ENCODE measurements at places on chromosomes 1 and 21.

- DNase-seq, result no peak
Observed at GRCh38 chr1:56461158-56462127, 117.9 kb downstream of the PLPP3 start.

DNA sequence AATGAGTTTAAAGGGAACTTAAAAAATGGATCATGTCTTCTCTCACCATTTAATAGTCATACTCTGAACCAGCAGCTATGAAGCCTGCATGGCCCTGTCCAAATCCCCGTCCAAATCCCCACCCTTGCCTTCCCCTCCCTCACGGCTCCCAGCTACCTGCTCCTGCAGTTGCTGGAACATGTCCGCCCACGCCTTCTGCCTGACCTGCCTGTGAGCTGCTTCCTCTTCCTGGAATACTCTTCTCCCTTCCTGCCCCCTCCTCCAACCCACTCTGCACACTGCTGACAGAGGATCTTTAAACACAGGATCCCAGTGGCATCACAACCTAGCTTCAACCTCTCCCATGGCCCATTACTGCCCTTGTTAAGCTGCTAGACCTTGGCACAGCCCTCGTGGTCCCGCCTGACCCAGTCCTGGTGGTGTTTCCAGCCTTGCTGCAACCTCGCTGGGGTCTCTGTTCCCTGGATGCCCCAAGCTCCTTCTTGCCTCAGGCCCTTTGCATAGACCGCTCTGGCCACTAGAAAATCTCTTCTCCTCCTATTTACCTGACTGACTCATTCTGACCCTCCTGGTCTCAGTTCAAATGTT lies 118.3 kb downstream of the PTPRU start:
- no peak for DNase-seq

- DNase-seq, result no peak
Observed at GRCh38 chr1:1926886-1927660, 8.0 kb upstream of the TMEM52 start.

DNA sequence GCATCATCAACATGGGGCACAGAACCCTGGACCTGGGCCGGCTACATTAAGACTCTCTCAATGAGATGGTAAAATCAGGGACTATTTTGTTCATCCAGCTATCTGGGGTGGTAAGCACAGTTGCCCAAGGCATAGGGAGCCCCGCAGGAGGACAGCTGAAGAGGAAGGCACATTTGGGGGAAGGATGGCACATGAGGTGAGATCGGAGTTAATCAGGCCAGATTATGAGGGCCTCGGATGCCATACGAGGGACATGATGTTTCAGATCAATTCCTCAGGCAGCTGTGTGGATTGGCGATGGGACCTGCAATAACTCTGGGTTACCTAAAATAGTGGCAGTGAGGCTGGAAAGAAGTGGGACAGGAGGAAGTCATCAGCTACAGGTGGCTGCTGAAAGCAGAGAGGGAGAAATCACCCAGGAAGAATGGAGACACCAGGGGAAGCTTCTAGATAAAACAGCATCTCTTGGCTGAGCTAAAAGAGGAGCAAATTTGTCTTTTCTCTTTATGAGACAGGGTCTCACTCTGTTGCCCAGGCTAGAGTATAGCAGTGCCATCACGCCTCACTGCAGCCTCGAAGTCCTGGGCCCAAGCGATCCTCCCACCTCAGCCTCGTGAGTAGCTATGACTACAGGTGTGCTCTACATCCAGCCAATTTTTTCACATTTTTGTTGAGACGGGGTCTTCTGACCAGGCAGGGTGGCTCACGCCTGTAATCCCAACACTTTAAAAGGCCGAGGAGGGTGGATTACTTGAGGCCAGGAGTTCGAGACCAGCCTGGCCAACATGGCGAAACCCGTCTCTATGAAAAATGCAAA lies 21.1 kb downstream of the TOMM20 start:
- DNase-seq, result no peak

GRCh38 chr1:23727362-23727811 lies 15.9 kb upstream of the ELOA start:
- no peak for DNase-seq

- no peak for DNase-seq
Observed at GRCh38 chr1:4303303-4303702, 351.1 kb upstream of the AJAP1 start.

DNA sequence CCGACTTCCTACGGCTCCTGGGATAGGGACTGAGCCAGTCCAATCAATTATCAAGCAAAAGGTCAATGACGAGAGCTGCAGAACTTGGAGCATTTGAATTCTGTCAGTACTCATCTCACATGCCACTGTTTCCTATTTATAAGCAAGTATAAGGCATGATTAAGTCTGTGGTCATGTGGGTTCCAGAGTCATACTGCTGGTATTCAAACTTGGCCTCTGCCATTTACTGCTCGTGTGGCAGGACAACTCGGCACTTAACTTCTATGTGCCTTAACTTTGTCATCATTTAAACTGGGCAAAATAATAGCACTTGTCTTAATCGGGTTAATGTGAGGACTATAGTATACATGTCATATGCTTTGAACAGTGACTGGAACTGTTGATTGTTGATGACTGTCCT lies 44.9 kb upstream of the TNFSF18 start:
- DNase-seq, result no peak

DNA sequence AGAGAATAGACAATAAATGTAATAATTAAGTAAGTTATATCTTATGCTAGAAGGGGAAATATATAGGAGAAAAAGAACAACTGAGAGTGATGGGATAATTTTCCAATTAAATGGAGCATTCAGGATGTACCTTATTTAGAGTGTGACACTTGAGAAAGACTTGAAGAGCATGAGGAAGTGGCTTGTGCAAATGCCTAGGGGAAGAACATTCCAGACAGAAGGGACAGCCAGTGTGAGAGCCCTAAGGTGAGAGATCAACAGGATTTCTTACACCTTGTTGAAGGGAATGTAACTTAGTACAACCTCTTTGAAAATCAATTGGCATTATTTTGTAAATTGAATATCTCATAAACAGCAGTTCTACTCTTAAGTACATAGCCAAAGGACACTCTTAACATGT lies 28.8 kb upstream of the TSPAN2 start:
- DNase-seq, result no peak

DNA sequence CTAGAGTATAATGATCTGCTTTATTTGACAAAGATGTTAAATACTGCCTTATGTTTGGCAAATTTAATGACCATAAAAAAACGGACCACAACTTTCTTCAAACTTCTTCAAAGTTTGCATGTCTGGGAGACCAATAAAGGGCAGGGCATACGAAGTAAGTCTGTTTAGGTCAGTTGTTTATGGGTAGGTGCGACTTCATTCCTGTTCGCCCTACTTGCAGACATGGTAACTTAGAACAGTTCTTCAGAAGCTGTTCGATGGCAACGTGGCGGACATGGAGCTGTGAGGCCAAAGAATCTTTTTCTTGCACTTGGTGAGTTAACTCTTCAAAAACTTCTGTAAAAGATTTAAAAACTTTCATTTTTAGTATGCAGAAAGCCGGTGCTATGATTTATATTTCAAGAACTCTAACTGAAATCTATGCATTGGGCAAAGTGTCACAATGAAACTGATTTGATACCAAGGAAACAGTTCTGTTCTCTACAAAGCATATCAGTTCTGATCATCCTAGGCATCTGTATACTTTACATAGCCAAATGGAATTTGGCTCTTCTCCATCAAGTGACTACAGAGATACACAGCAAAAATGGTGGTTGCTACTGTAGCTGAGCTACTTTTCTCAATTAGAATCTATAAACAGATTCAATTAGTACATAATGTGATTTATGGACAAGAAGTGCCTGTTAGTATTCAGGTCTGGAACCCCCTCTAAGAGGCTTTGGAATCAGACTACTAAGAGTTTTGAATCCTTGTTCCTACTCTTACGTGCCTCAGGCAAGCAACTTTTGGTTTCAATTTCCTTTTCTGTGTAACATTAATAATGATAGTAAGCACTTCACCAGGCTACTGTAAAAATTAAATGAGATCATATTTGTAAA lies 25.7 kb downstream of the C21orf91 start:
- DNase-seq, result no peak

GRCh38 chr1:50272912-50273311 lies 150.3 kb downstream of the DMRTA2 start:
- no peak for DNase-seq

DNA sequence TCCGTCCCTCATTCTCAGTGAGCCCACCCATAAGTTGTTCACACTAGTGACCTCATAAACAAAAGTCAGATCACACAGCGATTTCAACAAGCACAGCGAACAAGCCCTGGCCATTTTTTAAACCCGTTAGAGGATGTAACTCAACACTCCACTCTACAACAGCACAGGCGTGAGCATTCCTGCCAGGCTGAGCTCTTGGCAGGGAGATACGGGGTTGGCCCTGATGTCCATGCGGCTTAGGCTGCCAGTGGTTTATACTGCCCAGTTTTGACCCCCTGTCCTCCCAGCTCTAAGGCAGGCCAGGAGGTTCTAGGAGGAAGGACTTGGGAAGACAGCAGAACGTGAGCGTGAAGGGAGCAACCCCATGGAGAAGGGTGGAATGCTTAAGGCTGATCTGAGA lies 35.0 kb downstream of the PARP1 start:
- DNase-seq, result no peak

DNA sequence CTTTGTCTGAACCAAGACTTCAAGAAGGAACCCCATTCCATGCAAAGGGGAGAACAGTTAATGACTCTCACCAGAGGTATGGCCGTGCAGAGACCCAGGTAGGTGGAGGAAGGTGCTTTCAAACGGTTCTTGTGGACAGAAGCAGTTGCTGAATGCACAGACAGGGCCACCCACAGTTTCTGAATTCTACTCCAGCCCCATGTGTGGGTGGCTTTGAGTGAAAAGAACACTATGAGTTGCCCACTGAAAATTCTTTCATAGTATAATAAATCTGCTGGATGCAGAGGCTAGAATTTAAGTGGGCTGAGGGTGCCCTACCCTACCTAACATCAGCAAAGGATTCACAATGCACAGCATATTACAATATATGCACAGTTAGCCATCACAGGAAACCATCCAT lies 7.2 kb upstream of the CCDC185 start:
- no peak for DNase-seq

All from stimulated activated CD8-positive, alpha-beta memory T cell treated with anti-CD3 and anti-CD28 coated beads, Interleukin-2, amount 100 ng/mL, for 48 hours (primary cell).